Sigmoid colon (tissue), 7 donors: ENCODE measurements at places on chromosomes 13 and 19. TPM values are rescaled to one million over a fixed set of nuclear protein-coding genes. Genes with fewer than 3 reads are reported as not detected.

The MYO1F gene
- total RNA-seq, result 13.2 TPM

The ZNF850 gene
- 2.2 TPM for total RNA-seq

The KLK11 gene
- 0.71 TPM for total RNA-seq

The MARCHF2 gene
- total RNA-seq, result 283 TPM

The FXYD7 gene
- 3.3 TPM for total RNA-seq

The HSH2D gene
- total RNA-seq, result 3.3 TPM

The NLRP7 gene
- total RNA-seq, result not detected

The IFNL1 gene
- total RNA-seq, result not detected

The LIPE gene
- 7.5 TPM for total RNA-seq

The ZNF578 gene
- 2.3 TPM for total RNA-seq

The DCLK1 gene
- total RNA-seq, result 64.8 TPM

The CABP5 gene
- total RNA-seq, result not detected

The CADM4 gene
- total RNA-seq, result 19.5 TPM

The ADAT3 gene
- total RNA-seq, result 6.2 TPM

The FLT3 gene
- 1.8 TPM for total RNA-seq

The CPB2 gene
- not detected for total RNA-seq

The ICAM4 gene
- not detected for total RNA-seq

The LAIR1 gene
- total RNA-seq, result 4.4 TPM

The SCN1B gene
- 3.0 TPM for total RNA-seq

The CYP2S1 gene
- 1.1 TPM for total RNA-seq

The ZNF540 gene
- total RNA-seq, result 8.0 TPM

The IGFL1 gene
- not detected for total RNA-seq

The AZU1 gene
- total RNA-seq, result 1.1 TPM

The HCN2 gene
- total RNA-seq, result 0.36 TPM

The F7 gene
- total RNA-seq, result not detected

The PDE4C gene
- total RNA-seq, result 8.6 TPM

The C5AR2 gene
- total RNA-seq, result 1.8 TPM

The COMP gene
- 1.4 TPM for total RNA-seq

The ZNF610 gene
- total RNA-seq, result 2.0 TPM

The PROZ gene
- total RNA-seq, result not detected

The DCT gene
- total RNA-seq, result 0.36 TPM

The DMKN gene
- total RNA-seq, result 33.0 TPM

The DMPK gene
- total RNA-seq, result 219 TPM

The ZNF836 gene
- total RNA-seq, result 9.5 TPM

The PLIN5 gene
- 5.4 TPM for total RNA-seq

The GZMM gene
- total RNA-seq, result 0.49 TPM

The OR7A10 gene
- total RNA-seq, result not detected

The NLRP9 gene
- total RNA-seq, result not detected

The NKPD1 gene
- not detected for total RNA-seq

The IQCN gene
- total RNA-seq, result 1.4 TPM

The KIR3DL3 gene
- total RNA-seq, result not detected

The KCNRG gene
- total RNA-seq, result 2.5 TPM

The MBD3L2 gene
- total RNA-seq, result not detected

The SPACA6 gene
- total RNA-seq, result 22.8 TPM
